HepG2 (cell line): ENCODE measurements at places on chromosomes 7 and 10.

- DNase-seq: no peak
Measured at GRCh38 chr10:63438506-63439498, 27.0 kb downstream of the JMJD1C start.

- DNase-seq: no peak
Measured at GRCh38 chr10:116892907-116893685, 43.8 kb downstream of the ENO4 start.

GRCh38 chr10:110714356-110714755, 70.2 kb downstream of the RBM20 start:
- no peak for DNase-seq

DNA sequence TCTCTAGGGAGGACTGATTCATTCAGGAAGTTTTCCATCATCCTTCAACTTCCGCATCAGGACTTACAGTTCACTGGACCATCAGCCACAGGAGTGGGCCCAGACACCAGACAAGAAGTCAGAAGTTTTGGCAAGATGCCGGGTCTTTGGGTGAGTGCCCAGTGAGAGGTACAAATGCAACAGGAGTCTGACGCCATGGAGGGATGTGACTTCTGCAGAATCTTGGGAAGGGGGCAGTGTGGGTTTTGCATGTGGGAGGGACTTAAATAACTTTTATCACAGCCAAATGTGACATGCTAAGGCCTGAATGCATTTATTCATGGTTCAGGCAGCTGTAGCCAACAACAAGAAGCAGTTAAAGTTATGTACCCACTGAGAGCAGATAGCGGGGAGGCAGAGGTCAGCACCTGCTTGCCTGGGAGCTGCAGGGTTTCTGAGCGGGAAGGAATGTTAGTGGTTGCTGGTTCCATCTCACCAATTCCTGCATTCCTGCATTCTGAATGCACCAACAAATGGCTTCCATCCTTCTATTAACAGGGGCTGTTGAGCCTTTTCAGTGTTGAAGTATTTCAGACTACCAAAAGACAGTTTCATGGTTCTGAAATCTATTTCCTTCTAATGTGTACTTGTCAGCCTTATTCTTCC, 375.2 kb downstream of the PAXIP1 start:
- DNase-seq: no peak
